RKO (cell line): ENCODE measurements at places on chromosomes 1 and 21.

GRCh38 chr1:226810681-226811080, 59.7 kb upstream of the PSEN2 start:
- DNase-seq: no peak

- no peak for DNase-seq
Observed at GRCh38 chr1:204574016-204574864, 58.0 kb downstream of the MDM4 start.

DNA sequence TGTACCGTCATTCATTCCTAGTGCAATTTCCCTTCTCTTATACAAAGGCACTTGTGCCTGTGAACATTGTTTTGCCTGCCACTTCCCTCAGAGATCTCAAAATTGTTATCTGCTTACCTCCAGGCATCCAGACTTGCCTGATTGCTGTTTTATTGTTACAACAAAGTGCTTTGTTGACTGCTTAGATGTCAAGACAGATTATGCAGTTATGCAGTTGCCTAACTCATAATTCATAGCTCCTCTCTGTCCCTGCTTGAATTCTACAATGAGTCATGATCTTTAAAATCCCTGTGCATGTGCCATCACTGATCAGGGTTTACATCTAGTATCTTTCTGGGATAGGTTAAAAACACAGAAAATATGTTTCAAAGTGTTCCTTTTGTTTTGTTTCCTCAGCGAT, 24.5 kb downstream of the CXADR start:
- no peak for DNase-seq

DNA sequence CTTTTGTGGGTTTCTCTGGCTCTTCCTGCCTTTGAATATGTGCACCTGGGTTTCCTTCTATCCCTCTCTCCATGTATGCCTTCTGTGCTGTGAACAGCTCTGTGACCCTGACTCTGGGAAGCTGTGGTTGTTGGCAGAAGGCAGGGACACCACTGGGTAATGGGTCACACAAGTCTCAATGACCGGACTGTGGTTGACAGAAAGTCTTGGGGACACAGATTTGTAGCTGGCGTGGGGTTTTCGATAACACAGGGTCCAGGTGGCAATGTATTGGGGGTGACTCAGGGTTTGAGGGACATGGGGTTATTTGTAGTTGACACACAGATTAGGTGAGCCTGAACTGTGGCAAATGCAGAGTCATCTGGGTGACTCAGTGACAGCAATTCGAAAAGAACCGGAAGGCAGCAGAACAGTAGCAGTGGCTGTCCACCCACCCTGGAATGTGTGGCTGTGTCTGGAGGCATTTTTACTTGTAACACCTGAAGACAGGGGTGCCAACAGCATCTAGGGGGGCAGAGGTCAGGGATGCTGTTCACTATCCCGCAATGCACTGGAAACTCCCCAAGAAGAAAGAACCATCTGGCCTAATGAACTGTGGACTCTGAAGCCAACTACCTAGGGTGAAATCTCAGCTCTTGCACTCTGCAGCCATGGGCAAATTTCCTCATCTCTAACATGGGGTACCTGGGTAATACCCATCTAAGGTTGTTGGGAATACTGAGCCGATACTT, 13.0 kb upstream of the SLC6A9 start:
- DNase-seq: peak; percentile 55

GRCh38 chr1:154821083-154821482, 49.0 kb downstream of the KCNN3 start:
- DNase-seq: no peak

- DNase-seq: no peak
Observed at GRCh38 chr1:245961137-245961540, 545.9 kb downstream of the SMYD3 start.
